ENCODE measurements at places on chromosomes 2 and 18.

GRCh38 chr2:175929850-175930249, 72.2 kb downstream of the LNPK start:
- no peak for DNase-seq

- DNase-seq = no peak
Observed at GRCh38 chr18:56884511-56884910, 233.4 kb downstream of the WDR7 start.

DNA sequence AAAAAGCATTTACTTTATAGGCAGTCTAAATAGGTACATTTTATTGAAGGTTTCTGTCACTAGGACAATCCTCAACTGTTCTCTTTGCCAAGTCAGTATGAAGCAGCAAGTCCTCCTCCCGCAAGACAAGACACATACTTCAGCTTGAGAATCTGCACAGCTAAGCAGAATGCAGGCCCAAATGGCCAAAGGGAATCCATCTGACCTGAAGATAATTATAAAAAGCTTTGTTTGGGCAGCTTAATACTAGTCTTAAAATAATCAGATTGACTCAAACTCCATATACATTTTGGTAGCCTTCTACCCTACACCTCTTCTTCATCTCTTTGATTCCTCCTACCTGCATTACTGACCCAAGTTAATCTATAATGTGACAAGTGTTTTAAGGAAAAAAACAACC, 1.8 kb downstream of the LANCL1 start:
- peak; percentile 13 for DNase-seq

DNA sequence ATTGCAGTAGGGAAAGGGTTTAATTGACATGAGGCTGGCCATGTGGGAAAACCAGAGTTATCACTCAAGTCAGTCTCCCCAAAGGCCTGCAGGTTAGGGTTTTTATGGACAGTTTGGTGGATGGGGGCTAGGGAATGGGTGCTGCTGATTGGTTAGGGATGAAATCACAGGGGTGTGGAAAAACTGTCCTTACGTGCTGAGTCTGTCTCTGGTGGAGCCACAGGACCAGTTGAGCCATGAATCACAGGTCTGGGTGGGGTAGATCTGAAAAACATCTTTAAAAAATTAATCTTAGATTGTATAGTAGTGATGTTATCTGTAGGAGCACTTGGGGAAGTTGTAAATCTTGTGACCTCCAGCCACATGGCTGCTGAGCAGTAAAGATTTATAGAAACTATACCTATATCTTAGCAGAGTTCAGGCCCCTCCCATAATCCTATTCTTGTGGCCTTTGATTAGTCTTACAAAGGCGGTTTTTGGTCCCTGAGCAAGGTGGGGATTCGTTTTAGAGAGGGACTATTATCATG, 139.6 kb downstream of the COMMD1 start:
- no peak for DNase-seq

DNA sequence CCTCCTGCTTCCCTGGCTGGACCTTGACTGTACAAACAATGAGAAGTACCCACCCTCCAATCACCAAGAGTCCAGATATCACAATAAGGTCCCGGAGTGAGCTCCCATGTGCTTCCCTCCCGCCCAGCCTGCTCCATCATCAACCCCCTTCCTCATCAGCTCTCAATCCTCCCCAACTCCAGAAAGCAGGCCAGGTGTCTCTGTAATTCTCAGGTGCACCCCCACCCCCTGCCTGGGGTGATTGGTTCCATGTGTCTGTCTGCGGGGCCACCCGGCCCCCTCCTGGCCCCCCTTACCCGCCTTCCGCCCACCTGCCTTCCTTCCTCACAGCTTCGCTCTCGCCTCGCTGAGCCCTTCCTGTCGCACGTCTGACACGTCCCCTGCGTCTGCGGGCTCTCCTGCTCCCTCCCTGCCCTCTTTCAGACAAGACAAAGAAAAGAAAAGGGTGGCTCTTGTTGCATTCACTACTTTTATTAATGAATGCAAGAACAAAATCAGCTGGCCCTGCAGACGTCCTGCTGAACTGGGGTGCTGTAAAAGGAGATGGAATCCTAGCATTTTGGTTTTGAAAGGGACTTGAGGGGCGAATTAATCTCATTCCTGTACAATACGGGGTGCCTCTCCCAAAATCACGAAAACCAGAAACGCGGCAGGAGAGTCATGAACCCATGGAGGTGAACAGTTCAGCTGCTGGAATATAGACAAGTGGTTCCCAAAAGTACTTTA, 26.5 kb upstream of the IGFBP2 start:
- no peak for DNase-seq

DNA sequence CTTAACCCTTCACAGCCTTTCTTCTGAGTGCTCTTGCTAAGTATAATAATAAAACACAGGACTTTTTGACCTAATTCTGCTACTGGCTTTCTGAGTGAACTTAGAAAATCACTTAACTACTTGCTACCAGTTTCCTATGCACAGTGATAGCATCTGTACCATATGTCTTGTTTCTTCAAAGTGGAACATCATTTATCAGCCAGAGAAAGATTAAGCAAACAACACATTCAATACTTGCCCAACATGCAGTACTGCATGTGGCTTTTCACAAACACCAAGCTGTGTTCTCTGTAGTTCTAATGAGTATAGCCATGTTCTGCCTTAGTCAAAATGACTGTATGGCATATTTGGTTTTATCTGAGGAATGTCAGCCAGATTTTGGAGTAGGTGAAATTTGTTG, 1286.6 kb upstream of the ZEB2 start:
- DNase-seq = no peak

GRCh38 chr2:45968946-45969584, 317.6 kb downstream of the PRKCE start:
- no peak for DNase-seq

- no peak for DNase-seq
Observed at GRCh38 chr18:74468547-74469061, 11.5 kb upstream of the DIPK1C start.

DNA sequence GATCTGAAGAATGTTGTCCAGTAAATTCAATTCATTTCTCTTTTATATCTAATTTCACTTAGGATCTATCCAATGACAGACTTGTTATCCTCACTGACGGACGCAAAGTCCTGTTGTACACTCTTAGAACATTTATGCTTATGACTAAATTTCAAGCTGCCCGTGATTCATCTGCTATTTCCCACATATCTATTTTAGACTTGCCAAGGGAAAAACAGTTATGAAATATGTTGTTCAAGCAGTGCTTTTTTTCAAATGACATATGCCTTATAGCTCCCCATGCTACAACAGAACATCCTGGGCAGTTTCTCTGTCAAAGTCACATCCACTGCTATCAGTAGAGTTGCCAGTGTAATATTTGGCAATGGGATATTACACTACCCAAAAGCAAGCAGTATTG, 94.2 kb upstream of the CBLN2 start:
- no peak for DNase-seq

- DNase-seq = no peak
Observed at GRCh38 chr2:223470602-223471001, 131.6 kb downstream of the SCG2 start.

- DNase-seq = no peak
Observed at GRCh38 chr2:138021154-138021553, 56.9 kb downstream of the HNMT start.

DNA sequence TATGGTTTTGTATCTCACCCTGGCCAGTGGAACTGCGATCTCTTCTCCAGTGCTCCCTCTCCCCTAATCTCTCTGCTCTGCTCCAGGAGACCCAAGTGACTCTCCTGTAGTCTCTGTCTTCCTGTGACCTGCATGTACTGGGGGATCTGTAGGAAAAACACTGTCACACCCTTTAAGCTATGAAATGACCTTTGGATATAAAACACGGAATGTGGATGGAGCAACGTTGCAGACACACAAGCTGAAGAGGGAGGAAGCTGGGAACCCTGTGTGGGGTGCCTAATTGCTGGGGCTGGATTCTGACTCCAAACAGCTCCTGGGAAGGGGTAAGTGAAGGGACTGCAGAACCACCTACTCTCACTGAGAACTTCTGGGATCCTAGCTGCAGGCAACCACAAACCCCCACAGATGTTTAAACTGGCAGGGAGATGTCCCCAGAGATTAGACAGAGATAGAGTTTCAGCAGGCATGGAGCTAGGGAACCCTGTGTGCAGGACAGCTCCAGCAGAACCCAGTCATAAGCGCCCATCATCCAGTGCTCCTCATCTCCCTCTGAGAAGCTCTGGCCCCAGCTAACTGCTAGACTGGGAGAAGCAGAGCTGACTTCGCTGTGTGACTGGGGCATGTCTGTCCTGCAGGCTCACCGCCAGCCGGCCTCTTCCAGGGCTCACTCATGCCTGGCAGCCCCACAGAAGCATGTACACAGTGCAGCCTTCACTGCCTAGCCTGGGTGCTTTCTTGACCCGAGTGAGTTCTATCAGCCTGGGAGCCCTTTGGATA, 482.7 kb upstream of the SETBP1 start:
- no peak for DNase-seq

DNA sequence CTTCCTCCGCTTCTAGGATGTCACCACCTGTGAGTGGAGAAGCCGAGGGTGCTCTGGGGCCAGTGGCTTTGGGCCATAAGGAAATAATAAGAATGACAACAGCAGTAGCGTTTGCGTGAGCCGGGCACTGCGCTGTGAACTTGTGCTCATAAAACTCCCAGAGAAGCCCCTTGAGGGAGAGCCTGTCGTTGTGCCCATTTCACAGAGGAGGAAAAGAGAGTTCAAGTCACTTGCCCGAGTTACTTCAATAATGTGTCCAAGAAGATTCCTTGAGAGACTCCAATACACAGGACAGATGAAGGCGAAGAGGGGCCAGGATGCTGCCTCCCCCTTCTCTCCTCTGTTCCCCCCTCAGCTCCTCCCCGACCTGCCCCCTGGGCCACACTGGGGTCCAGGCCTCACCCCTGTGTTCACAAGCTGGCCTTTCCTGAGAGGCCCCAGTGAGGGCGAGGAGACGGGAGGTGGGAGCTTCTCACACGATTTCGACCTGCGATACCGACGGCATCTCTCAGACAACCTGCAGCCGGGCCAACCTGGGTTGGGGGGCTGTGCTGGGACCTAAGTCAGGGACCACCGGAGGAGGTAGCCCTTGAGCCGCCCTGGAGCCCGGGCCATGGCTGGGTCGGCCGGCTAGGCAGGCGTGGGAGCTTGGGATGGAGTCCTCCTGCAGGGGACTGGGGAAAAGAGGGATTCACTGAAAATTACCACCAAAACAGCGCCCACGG, 53.5 kb upstream of the UBE2F start:
- DNase-seq = no peak

GRCh38 chr2:104850361-104851290, 3.3 kb upstream of the POU3F3 start:
- DNase-seq = peak; percentile 19

DNA sequence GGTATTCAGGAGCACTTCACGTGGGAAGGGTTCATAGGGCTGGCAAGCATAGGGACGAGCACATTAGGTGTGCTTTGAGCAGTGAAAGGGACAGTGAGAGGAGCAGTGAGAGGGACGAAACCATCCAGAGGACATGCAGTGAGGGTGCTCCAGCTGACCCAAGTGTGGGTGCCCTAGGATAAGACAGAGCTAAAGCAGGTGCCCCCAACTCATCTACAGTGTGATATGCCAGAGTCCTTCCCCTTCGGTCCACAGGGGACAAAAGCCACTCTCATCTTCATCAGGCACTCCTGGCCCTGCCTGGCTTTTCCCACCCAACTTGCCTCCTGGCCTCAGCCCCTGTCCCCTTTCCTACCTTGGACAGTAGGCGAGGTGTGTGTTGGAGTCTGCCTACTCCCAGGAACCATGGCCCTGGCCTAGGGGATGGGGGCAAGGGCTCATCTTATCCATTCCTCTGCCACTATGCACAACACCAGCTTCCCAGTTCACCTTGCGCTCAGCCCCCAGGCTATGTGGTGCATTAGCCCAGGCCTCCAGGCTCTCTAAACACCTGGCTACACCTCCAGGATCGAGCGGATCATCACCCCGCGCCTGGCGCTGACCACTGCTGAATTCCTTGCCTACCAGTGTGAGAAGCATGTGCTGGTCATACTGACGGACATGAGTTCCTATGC, 16.1 kb upstream of the ANKRD53 start:
- no peak for DNase-seq

DNA sequence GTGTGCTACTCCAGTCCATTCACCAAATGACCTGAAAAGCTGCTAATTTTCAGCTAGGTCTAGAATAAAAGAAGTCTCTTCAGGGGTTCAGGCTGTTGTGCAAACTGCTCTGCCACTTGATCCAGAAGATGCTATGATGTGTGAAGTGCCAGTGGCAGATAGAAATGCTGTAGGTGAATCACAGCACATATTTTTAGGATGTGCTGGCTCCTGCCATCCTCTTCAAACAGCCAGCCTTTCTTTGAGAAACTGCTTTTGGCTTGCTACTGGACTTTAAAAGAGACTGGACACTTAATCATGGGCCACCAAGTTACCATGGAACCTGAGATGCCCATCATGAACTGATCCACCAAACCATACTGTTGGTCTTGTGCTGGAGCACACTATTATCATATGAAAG, 322.1 kb downstream of the EN1 start:
- DNase-seq = no peak

GRCh38 chr2:156719036-156719435, 282.9 kb downstream of the GPD2 start:
- DNase-seq = no peak

DNA sequence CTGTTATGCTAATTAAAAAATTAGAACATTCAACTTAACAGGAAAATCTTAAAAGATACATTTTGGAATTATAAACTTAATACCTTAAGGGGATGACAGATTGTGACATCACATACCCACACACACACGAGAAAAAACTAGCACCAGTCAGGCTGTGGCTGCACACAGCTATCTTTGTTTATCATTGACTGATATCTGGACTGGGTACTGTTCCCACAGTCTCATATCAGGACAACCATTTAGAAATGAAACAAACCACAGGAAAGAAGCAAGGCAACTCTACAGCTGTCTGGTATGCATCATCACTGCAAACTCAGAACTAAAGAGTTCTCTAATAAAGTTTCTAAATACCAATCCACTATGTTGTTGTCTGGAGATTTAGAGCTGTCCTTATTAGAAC, 210.9 kb upstream of the SMAD7 start:
- DNase-seq = no peak

GRCh38 chr2:41966920-41967319, 80.9 kb upstream of the PKDCC start:
- DNase-seq = no peak

DNA sequence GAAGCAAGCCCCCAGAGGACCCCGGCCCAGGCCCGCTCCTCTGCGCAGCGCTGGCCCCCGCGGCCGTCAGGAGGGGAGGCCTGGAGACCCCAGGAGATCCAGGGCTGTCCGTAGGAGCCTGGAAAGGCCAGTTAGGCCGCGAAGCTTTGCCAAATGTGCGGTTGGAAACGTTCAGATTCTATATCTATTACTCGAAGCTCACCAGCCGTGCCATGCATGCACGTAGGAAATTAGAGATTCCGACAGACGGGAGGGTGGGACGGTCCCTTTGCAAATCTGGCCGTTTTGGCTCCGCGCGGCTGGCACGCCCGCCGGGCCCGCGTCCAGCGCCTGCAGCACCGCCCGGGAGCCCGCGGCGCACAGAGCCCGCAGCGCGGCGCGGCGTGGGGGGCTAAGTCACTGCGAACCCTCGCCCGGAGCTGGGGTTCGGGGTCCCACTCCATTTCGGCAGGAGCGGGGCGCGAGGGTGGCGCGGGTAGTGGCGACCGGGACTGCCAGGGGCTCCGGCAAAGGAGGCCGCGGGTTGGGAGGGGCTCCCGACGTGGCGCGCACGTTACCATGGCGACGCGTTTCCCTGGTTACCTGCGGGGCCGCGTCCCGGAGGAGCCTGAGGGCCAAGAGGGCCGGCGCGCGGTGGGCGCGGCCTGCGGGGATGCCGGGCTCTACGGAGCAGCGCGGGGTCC, 488.6 kb upstream of the SMIM21 start:
- no peak for DNase-seq
